ENCODE measurements at places on chromosomes 12 and 14. TPM values are rescaled to one million over a fixed set of nuclear protein-coding genes. Genes with fewer than 3 reads are reported as not detected.
A peak's percentile ranks its signal among the peaks of the same experiment; 100 is the strongest.

The CCDC184 gene
- total RNA-seq: 0.34 TPM

DNA sequence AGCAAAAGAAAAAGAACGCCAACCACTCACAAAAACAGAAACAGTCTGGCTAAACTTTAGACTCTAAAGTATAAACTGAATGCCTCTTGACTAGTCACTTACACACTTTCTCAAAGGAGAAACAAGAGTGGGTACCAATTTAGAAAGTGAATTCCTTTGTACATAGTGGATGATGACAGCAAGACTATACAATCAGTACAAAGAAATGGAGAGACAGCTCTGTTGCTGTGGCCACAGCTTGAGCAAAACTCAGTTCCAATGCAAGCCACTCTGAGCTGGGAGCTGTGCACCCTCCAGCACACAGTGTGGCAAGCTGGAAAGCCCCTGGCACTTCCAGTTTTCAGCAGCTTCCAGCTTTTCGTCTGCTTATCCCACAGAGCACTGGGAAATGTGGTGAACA lies 21.7 kb downstream of the NT5DC3 start:
- DNase-seq: no peak

DNA sequence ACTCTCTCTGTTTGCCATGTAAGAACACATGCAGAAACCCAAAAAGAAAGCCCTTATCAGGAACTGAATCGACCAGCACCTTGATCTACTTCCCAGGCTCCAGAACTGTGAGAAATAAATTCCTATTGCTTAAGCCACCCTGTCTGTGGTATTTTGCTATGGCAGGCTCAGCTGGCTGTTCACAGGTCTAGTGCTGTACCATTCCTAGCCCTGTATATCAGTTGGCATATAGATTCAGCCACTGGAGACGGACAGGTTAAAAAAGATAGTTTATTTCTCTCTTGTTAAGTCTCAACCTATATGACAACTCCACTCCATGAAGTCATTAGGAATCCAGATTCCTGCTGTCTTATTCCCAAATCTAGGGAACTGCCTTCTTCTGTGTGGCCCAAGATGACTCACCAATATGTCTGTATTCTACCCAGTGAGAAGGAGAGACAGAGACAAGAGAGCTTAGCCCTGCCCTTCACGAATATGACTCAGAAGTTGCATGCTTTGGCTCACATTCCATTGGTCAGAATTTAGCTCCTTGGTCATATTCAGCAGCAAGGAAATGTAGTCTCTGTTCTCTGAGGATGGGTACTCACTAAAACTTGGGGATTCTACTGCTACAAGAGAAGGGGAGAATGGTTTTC lies 57.0 kb downstream of the PLEKHG7 start:
- no peak for DNase-seq

DNA sequence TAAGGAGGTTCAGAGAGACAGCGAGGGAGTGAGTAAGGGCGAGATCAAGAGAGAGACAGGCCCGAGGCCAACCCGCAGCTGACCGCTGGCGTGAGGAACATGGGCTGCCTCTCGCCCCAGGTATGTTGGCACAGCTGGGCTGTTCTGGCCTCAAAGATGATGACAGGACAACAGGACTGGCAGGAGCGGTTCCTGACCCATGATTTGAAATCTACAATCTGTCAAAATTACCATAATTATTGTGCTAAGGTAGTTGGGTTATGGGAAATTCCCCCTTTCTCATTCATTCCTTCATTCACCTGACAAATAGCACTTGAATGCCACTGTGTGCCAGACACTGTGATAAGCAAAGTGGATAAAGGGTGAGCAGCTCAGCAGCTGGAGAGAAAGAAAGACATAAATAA lies 5.1 kb upstream of the ENDOU start:
- DNase-seq: no peak

GRCh38 chr14:79134361-79134760 lies 964.2 kb downstream of the NRXN3 start:
- DNase-seq: no peak

The CDK4 gene
- 221 TPM for total RNA-seq

DNA sequence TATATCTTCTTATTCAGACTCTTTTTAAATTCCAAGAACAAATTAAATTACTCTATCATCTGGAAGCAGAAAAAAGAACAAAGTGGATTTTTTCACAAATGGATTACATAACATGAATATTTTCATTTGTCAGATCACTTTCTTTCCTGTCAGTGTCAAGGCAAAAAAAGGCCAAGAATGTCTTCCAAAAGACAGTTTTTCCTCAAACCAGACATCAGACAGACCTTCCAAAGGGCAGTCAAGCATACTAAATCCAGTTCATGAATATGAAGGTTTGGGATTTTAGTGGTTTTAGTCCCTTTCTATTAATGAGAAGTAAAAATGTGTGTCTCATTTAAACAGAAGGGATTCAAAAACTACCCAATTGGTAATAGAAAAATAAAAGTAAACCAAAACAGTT lies 336.0 kb downstream of the CEP128 start:
- no peak for DNase-seq

The LPAR5 gene
- total RNA-seq: 8.1 TPM

The DCN gene
- total RNA-seq: not detected

DNA sequence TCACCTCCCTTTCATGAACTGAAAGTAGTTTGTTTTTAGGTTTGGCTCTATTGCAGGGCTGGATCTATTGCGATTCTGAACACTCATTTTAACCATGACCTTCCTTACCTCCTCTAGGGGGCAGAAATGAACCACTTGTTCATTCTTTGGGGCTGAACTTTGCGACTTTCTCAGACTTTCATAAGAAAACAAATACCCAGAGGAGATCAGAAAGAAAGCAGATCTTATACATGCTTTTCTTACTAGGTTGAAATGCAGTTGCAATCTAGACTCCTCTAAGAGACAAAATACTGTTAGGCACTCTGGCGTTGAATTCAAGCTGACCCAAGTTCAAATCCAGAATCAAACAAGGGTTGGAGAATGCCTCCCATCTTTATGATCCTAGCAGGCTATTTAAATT lies 32.6 kb upstream of the PLEKHG3 start:
- no peak for DNase-seq

GRCh38 chr12:93862424-93862823 lies 185.2 kb downstream of the CRADD start:
- DNase-seq: no peak

The ERC1 gene
- total RNA-seq: 21.7 TPM

The TAS2R9 gene
- total RNA-seq: not detected

DNA sequence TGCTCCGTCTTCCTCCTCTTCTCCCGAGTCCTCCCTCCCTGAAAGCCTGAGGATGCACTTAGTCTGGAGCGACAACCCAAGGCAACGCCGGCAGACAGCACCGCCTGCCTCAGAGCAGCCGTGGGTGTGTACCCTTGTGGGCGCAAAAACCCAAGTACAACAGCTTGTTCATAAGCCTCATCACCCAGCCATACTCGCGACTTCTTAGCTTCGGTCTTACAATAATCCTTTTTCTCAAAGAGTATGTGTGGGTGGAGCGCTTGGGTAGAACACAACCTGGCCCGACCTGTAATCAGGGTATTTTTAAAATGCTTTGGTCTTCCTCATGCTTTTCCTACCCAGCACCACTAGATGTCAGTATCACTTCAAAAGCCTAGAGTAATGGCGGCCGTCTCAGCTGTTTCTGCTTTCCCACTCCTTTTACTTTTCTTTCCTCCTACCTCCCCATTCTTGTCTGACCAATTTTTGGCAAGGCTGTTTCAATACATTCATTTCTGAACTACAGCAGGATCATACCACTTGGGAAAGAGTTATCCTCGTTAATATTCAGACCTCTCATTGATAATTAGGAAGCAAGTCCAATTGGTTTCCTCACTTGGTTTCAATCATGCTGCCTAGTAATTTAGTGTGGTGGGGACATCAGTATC lies 198.9 kb downstream of the EPS8 start:
- peak; percentile 56 for DNase-seq

DNA sequence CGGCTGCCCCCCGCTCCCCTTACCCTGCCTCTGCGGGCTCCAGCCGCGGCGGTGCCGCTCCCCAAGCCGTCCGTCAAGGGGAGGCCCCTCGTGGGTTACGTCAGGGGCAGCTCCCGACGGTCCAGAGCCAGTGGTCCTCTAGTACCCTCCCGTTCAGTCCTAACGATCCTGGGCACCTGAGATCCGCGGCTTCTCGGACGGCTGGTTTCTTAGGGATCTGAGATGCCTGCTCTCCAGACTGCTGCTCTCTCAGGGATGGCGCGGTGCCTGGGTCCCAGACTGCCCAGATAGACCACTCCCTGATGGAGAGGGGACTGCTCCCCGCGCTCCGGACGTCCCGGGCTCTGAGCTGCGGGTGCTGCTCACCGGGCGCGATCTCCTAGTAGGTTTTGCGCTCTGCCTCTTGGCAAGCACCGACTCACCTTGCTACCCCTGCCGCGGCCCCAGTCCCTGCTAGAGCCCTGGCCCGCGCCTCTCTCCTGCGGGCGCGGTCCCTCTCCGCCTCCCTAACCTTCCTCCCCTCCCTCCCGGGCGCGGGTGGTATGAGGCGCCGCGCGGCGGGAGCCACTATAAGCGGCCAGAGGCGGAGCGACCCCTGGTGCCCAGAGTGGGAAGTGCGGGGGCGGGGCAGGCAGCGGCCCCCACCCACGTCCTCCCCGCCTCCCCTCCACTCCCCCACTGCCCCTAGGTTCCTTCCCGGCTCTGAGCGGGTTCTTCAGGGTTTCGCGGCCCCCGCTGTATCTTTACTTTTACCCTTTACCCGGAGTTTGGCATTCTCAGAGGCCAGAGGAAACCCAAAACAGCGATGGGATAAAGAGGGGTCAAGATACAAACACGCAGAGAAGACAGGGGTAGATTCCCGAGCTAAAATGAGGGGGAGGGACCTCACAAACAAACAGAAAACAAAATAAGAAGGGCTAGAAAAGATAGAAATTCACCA lies at the start of gene C1QL4:
TSS of gene C1QL4 (minus strand) at position 544 of the 940 bp plus-strand sequence. CDS start 711 bp downstream, outside the sequence.
- DNase-seq: peak; percentile 90

DNA sequence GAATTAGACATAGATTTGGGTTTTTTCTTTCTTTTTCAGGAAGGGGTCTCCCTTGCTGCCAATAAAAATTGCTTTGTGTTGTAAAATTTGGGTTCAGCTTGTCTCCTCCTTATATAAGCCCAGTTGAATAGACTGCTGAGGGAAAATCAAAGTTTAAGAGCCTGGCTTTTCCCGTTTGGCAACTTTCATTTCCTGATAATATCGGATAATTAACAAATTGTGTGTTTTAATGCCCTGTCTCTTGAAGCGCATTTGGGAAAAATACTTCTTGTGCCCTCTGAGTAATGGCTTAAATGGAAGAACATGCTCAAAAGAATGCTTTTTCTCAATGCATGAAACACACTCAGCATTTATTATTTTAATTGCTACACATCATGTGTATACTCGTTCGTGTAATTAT lies 198.0 kb upstream of the DCN start:
- DNase-seq: no peak

- no peak for DNase-seq
Observed at GRCh38 chr14:32593290-32593942, 264.3 kb downstream of the AKAP6 start.

DNA sequence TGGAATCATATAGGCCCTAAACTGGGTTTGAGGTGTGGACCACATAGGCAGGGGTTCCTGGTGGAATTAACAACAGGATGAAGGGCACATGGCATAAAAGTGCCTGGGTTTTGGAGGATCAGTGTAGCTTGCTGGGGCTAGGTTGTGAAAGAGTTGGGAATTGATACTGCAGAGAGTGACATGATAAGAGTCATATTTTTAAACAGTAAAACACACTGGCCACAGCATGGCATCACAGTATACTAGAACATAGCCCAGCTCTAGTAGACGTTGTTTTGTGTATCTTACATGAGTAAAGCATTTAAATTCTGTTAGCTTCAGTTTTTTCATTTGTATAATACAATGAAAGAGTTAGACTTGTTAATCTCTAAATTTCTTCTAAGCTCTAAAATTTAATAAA lies 102.0 kb downstream of the POLR3B start:
- DNase-seq: no peak

GRCh38 chr14:96158735-96159134 lies 45.9 kb upstream of the BDKRB2 start:
- no peak for DNase-seq

The AMDHD1 gene
- total RNA-seq: 1.1 TPM

GRCh38 chr14:74630881-74631690 lies 19.0 kb upstream of the LTBP2 start:
- DNase-seq: no peak

- DNase-seq: peak; percentile 76
Observed at GRCh38 chr14:106185837-106186233, 659.5 kb downstream of the TMEM121 start.

DNA sequence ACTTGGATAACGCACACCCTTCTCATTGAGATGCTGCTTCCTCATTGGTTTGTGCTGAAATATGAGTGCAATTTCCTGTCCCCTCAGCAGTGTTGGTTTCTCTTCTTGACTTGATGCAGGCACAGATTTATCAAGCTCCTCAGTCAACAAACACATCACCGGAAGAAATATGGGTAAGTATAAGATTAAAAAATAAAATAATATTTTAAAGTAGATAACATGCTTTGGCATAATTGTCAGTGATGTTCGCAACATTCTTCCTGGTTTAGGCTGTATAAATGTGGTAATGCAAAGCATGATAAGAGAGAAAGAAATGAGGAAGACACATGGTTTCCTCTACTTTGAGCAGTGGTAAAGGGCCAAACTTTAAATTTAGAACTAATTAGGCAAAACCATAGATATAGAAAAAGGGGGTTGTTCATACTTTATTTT lies at the start of gene GPR65:
TSS of gene GPR65 (plus strand) at position 86 of the 432 bp plus-strand sequence. CDS start 5,713 bp downstream, outside the sequence.
- DNase-seq: peak; percentile 64

The TRIM9 gene
- 7.2 TPM for total RNA-seq

The SCN8A gene
- 0.77 TPM for total RNA-seq

DNA sequence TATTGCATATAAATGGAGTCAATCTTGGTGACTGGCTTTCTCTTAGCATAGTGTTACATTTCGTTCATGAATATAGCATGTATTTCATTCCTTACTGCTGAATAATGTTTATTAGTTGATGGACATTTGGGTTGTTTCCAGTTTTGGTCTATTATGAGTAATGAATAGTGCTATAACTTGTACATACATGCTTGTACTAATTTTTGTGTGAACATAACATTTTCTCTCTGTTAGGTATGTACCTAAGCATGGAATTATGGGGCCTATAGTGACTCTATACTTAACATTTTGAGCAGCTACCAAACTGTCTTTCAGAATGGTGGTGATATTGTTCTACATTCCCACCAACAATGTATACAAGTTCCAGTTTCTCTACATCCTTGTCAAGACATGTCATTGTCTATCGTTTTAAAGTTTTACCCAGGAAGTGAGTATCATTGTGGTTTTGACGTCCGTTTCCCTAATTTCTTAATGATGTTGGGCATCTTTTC lies 23.1 kb downstream of the ATP2A2 start:
- no peak for DNase-seq

GRCh38 chr14:64779472-64779871 lies 75.2 kb downstream of the PLEKHG3 start:
- DNase-seq: no peak

- DNase-seq: no peak
Observed at GRCh38 chr12:42828836-42829235, 239.3 kb upstream of the PRICKLE1 start.

- no peak for DNase-seq
Observed at GRCh38 chr12:11762723-11763326, 113.4 kb downstream of the ETV6 start.

The ZFYVE21 gene
- total RNA-seq: 11.6 TPM

- DNase-seq: no peak
Observed at GRCh38 chr14:74267588-74267987, 28.3 kb downstream of the VSX2 start.
